ENCODE measurements at places on chromosomes 7 and 10.

GRCh38 chr10:20962165-20962564, 65.1 kb upstream of the NEBL start:
- no peak for DNase-seq

DNA sequence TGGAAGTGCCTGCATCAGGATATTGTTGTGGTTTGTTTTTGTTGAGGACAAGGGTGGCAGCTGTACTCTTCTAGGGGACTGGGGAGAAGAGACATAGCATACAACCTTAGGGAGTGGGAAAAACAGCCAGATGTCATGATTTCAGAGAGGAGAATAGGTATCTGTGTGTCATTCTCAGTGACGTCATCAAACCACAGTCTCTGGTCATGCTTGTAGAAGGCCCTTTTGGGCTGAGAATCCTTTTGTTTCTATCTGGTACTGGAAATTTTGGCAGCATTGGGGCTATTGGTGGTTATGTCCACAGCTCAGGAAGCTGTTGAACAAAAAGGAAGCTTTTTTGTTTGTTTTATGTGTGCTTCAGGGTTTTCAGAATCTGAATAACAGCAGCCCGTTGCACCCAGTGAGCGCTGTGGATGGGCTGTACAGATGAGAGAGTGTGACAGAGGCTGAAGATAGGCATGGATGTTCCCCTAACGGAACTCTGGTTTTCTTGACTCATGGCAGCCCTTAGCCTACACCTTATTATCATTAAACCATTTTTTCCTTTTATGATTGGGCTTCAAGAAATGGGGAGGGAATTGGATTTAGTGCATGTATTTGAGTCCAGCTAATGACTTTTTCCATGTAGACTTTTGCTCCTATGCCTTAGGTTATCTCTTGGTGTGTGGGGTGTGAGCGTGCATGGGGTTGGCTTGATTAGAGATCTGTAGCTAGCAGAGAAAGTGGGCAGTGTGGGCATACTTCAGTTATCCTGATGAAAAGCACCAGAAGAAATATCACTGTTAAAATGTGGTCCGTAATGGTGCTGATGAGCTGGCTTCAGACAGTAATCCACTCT, 65.7 kb downstream of the SND1 start:
- no peak for DNase-seq

DNA sequence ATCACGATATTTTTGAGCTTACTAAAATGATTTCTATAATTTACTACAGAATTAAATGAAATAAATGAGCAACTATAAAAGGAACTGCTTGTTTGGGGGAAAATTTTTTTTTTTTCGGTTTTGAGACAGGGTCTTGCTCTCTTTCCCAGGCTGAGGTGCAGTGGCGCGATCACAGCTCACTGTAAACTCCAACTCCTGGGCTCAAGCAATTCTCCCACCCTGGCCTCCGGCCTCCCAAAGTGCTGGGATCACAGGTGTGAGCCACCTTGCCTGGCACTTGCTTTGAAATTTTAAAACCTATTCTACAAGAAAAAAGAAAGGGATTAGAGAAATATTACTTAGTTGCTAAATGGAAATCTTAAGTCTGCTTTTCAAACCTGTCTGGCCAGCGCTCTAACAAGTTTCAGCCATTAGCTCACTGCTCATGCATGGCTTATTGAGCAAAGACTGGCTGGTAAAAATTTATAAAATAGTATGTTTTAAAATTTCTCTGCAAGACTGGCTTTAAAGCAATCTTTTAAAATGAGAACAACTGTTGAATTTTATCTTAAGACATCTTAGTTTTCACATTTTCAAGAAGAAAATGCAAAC, 144.0 kb downstream of the ATE1 start:
- DNase-seq, result no peak

GRCh38 chr7:50405221-50405620, 44.9 kb downstream of the FIGNL1 start:
- no peak for DNase-seq

GRCh38 chr10:119655566-119656001, 4.4 kb downstream of the BAG3 start:
- peak; percentile 68 for DNase-seq

DNA sequence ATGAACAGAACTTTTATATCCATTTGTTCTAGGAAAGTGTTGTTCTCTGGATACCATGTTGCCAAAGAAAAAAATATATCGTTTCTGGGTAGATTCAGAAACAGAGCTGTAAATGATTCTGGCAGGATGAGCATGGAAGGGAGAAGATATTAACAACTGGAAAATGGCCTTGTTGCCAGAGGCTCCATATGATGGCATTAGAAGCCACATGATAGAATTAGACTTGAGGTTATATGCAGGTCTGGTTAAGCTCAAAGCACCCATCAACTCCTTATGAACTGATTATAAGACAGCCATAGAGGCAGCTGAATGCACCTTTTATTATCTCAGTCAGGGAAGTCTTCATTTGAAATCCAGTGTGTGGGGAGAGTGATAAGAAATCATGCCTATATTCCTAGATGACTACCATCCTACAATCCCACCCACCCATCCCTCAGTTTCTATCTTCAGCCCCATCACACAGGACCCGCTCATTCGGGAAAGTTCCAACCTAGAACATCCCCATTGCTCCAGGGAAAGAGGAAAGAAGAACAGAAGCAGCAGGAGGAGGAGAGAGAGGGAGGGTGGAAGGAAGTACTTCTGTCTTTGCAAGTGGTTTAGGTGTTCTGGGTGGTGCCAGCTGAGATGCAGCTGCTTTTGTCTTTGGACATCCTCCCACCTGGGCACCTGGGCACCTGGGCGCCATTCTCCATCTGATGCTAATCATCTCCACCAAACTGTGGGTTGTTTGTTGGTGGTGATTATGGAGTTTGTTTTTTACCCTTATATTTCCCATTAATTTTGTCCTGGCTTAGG, 25.5 kb upstream of the TRIL start:
- no peak for DNase-seq

DNA sequence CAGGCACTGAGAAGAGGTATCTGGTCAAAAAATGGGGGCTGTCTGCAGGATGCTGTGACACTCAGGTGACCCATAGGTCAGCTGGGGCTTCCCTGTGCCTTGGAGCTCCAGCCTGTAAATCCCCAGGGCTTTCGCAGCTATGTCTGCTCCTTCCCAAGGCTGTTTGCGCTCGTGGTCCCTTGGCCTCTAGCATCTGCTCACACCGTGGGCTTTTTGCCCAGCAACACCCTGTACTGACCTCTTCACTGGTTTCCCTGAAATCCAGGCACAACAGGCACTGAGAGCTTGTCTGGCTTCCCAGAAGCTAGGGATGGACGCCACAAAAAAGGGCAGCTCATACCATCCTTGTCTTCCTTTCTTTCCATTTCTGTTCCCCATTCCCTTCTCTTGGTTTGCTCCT, 280.3 kb upstream of the HABP2 start:
- no peak for DNase-seq

- DNase-seq, result no peak
Observed at GRCh38 chr7:77456696-77457095, 40.5 kb upstream of the GSAP start.

- DNase-seq, result no peak
Observed at GRCh38 chr10:132554053-132554990, 16.7 kb downstream of the INPP5A start.

- DNase-seq, result no peak
Observed at GRCh38 chr7:41977151-41977651, 259.8 kb downstream of the GLI3 start.

DNA sequence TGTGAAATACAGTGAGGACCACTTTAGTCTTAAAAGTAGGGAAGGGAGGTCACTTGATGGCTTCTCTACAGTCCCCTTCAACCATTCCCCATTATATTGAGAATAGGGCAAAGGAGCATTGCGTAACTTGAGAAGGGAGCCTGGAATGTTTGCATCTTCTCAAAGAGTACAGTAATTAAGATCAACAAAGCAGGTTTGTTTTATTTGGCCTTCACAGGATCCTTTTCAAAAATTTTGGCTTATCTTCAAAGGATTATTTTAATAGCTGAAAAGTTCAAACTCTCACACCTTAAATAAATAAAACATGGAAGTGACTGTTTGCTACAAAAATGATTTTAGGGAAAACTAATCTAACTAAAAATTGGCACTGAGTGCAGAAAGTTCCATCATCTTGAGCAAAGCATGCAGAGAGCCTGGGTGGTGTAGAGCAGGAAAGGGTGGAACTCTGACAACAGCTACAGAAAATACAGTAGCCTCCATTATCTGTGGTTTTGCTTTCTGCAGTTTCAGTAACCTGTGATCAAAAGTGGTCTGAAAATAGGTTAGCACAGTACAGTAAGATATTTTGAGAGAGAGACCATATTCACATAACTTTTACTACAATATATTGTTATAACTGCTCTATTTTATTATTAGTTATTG, 214.0 kb downstream of the MDFIC start:
- no peak for DNase-seq

GRCh38 chr7:47970761-47971160, 8.7 kb downstream of the HUS1 start:
- no peak for DNase-seq

GRCh38 chr10:69497611-69498390, 46.5 kb downstream of the TSPAN15 start:
- DNase-seq, result no peak

DNA sequence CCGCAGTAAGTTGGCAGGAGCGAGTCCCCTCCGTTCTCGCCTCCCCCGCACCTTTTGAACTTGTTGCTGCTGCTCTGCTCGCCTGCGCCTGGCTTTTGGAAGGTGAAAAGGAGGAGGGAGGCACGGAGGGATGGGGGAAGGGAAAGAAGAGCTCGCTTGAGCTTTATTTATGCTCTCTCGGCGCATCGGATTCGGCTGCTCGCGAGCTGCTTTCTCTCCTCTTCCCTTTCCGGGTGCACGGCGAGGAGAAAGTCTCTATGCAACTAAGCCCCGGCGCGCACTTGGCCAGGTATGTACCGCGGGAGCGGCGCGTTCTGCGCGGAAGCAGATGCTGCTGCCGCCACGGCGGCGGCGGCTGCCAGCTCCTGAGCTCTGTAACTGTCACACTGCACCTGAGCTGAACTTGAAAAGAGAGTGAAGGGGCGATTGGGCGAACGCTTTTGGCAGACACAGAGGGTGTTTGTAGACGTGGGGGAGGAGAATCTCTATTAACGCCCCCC, 551 bp downstream of the KCND2 start:
- no peak for DNase-seq

DNA sequence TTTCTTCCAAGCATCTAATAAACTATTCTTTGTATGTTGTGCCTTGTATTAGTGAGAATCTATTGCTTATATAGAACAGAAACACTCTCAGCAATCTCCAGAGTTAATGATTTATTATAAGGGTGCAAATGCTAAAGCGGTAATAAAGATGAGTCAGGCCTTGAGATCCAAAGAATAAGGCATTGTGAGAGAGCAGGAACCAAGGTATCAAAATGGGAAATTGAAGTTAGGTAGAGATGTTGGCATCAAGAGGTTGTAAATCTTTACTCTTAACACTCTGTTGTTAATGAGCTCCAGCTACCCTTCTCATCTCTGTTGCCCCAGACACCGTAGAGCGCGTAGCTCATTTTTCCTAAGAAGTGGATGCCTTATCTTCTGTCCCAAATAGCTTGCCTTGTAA, 375.2 kb downstream of the ARL4A start:
- no peak for DNase-seq

- DNase-seq, result no peak
Observed at GRCh38 chr10:90989378-90989777, 68.5 kb upstream of the ANKRD1 start.

- DNase-seq, result no peak
Observed at GRCh38 chr7:107937531-107937930, 46.5 kb downstream of the DLD start.

DNA sequence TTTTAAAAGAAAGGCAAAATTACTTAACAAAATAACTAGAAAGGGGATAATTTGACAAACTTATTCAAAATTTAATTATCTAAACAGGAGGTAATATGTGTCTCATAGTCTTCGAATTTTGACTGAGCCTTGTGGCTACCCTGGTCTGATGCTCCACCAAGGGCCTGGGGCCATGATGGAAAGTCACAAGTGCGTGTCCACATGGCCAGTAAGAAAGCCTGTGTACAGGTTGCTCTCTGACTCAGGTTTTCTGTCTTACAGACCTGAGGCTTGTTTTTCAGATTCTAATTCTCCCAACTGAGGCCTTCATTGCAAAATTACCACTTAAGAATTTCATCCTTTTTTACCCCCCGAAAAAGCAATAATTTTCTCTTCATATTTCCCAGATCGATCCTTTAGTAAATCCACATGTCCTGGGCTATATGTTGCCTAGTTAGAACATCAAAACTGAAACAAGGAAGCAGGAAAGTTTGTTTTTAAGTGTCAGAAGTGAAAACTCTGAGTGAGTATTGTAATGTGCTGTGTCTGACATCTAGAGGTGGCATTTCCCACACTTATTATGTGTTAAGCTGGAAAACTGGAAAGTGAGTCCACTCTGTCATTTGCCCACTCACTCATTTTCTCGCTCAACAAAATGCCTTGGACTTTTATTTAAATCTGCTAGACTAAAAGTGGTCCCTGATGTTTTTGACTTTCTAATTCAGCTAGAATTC, 10.0 kb downstream of the CYP3A43 start:
- DNase-seq, result no peak

DNA sequence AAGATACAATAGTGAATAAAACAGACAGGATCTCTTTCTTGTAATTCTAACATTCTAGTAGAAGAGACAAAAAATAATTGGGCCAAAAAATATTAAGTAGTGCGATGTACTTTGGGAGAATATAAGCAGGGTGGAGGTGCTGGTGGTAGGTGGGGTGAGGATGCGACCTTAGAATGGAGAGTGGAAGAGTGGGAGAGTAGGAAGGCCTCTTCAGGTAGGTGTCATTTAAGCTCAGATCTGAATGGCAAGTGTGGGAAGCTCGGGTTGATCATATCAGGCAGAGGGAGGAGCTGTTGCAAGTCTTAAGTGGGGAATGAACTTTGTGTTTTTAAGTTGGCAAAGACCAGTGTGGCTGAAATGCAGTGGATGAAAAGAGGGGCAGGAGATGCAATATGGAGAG, 3.8 kb upstream of the IFRD1 start:
- no peak for DNase-seq

DNA sequence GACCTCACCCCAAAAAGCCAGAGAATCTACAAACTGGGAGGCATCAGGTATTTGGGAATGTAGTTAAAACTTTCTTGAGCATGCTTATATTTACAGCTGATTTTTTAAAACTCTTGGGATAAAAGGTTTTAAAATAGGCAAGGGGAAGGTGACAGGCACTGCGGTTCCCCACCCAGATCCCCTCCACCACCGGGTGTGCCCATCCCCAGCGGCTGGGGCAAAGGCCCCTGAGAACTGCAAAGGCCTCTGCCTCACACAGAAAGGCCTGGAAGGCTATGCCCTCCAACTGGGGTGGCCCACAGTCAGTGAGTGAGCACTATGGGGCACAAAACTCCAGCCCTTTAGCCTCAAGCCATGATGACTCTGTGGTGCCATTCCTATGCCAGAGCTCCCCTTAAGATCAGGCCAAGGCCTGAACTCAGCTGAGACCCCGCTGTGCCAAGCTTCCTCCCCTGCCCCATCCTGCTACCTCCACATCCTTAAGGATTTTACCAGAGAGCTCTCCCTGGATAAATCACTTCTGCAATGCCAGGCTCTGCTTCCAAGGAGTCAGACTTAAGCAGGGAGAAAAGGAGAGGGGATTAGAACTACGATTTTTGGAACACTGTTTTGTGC, 299.1 kb downstream of the GRID1 start:
- DNase-seq, result peak; percentile 10

Measured in activated CD8-positive, alpha-beta memory T cell treated with anti-CD3 and anti-CD28 coated beads, Interleukin-2, amount 50 U/mL, for 48 hours (primary cell).